BJ (cell line): ENCODE measurements at places on chromosomes 6 and 20.

DNA sequence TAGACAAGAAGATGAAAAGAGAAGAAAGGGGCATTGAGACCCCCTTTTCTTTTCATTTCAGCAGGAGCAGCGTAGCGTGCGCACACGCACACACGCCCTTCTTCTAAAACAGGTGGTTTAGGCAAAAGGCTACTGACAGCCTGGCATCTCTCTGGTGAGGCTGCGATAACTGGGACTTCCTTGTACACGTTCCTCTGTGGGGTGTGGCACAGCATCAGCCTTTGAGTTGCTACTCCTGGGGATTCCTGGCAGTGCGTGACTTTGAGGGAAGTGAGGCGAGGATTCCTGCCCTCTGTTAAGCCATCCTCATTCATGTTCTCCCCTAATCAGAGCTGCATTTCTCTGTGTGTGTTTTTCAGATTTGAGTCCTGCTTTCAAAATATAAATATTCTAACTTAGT, 94.7 kb downstream of the TMEM170B start:
- no peak for DNase-seq

GRCh38 chr6:137357263-137357947, 136.8 kb downstream of the OLIG3 start:
- DNase-seq = no peak

DNA sequence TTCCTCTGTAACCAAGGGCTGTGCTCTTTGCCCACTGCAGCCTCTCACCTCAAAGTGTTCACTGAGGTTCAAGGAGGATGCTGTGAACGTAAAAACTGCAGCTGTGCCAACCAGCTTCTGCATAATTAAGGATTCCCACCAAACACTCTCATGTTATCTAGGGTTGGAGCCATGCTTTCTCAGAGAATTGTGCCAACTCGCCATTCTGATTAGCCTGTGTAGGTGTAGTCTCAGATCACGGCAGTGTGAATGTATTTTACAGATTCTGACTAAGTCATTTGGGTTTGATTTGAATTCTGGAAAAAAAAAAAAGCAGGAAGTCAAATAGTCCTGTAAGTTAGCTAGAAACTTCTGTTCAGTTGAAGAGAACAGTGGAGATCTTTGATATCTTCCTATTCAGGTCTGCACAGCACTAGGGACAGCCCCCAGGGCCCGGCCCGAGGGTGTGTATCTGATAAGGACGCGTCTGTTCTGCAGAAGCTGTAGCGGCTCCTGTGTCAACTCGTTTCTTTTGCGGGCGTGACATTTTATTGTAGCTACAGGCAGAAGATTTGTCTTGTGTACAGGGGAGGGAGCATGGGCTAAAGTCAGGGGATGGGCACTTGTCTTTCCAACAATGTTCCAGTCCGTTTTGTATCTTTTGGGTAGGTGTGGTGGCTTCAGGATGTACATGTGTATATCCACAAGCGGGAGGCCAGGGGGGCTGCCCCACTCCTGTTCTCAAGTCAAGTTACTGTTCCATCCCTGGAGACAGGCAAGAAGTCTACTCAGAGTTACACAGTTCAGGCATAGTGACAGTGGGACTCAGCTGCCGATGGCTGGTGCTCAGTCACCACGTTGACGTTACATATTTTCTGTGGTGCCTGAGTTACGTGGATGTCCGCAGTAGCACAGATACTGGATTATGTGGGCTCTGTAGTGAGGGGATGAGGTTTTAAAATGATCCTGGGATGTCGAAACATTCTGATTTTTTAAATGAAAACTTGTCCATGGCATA, 12.4 kb downstream of the IRF4 start:
- DNase-seq = no peak

DNA sequence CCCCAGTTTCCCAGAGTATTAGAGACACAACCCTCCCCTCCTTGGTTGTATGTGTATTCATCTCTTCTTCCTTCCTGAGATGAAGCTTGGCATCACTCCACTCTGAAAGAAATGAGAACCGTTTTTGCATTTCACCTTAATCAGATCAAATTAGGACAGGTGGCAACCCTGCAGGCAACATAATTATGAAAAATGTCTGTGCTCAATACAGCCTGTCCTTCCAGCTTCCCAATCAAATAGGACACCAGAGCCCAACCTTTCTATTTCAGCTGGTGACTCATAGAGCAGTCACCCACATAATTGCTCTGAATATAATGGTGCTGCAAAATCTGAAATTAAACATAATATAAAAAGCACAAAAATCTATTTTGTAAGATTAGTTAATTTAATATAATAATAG, 310.2 kb upstream of the AGPAT4 start:
- DNase-seq = no peak

- no peak for DNase-seq
Measured at GRCh38 chr6:14478381-14479225, 361.0 kb downstream of the CD83 start.

- DNase-seq = no peak
Measured at GRCh38 chr6:44527181-44527580, 139.7 kb downstream of the CDC5L start.

DNA sequence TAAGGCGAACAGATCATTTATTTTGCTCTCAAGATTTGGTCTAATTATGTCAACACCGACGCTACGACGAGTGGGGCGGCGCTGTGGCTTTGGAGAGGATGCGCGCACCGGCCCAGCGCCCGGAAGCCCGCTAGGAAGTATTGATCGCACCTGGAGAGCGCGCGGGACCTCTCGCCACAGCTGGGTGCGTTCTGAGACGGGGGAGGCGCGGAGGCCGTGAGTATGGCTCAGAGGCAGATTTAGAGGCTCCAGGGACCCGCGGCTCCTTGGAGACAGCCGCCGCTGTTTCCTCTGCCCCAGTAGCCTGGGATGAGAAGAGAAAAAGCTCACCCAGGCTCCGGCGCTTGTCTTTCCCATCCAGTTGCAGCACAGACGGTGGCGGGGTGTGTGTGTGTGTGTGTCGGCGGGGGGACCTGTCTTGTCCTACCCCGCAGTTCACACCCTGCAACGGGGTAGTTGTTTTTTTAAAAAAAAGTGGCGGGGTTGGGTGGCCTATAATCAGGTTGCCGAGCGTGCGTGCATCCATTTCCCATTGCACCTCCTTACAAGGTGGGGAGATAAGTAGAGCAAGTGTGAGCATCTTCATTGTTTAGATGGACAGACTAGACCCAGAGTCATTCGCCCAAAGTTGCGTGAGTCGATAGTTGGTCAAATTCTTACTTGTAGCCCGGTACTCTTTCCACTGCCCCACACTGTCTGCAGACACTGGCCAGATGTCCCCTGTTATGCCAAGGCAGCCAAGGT, 11.2 kb downstream of the TFAP2D start:
- no peak for DNase-seq
